ENCODE measurements at places on chromosomes 7 and 10.

- DNase-seq = no peak
Observed at GRCh38 chr10:67550046-67550445, 145.9 kb downstream of the CTNNA3 start.

- DNase-seq = no peak
Observed at GRCh38 chr7:129845178-129845971, 107.4 kb downstream of the UBE2H start.

DNA sequence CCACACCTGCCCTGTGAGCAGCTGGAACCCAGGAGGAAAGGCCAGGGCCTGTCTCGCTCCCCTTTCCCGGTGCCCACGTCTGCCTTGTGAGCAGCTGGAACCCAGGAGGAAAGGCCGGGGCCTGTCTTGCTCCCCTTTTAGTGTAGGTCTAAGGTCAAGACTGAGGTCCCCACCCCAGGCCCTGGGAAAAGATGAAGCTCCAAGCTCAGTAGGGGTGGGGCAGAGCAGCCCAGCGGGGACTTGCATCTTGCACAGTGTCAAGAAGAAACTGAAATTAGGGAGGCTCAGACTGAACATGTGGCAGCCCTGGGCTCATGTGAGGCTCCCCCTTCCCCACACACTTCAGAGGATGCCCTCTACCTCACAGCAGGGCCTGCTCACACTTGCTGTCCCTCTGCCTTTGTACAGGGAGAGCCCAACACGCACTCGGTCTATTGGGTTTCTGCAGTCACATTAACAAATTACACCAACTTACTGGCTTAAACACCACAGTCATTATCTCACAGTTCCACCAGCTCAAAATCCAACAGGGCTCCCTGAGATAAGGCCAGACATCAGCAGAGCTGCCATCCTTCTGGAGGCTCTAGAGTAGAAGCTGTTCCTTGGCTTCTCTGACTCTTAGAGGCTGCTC, 12.4 kb downstream of the POLL start:
- DNase-seq = no peak

- DNase-seq = no peak
Observed at GRCh38 chr7:14021069-14021468, 31.6 kb upstream of the ETV1 start.

GRCh38 chr10:113523071-113523470, 29.8 kb upstream of the HABP2 start:
- peak; percentile 22 for DNase-seq

DNA sequence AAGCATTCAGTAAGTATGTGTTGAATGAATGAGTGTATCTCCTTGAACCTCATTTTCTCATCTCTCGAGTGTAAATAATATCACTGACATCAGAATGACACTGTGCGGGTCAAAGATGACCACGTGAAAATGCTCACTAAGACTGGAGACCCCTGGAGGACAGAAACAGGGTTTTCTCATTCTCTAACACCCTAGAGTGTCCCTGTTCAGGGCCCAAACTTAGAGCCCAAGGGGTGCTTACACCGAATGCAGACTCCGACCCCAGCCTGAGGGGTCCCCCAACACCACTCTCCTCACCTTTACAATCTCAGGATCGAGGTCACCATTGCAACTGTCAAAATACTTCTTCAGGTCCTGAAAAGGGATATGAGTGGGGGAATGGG, 1.4 kb downstream of the CDK5 start:
- no peak for DNase-seq

- no peak for DNase-seq
Observed at GRCh38 chr7:158018098-158018762, 569.4 kb downstream of the PTPRN2 start.

DNA sequence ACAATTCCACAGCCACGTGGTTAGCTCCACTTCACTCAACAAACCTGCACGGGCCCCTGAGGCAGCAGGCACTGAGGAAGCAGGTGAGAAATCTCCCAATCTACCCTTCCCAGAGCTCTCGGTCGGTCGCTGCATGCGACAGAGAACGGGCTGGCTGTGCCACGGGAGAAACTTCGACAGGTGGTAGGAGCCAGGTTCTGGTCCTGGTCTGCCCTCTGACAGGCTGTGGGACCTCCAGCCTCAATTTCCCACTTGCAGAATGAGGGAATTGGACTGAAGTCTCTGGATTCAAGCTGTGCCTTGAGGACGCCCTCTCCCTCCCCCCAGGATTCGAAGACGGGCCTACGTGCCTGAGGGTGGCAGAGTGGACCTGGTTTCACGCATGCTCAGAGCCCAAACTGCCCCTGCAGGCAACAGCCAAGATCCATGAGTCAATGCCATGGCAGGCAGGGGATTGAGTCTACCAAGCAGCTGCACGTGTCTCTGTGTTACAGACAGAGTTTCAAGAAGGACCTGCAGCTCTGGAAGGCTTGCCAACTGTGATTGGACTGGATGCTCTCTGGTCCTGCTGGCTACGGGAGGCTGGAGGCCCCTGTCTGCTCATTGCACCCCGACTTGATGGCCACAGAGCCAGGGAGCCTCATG, 215.0 kb downstream of the USP6NL start:
- no peak for DNase-seq

- DNase-seq = no peak
Observed at GRCh38 chr7:100585511-100586265, at the start of gene LRCH4. Gene LRCH4, minus strand, starts transcription at chr7:100586129. Its CDS starts 29 bp downstream, at chr7:100586100.

DNA sequence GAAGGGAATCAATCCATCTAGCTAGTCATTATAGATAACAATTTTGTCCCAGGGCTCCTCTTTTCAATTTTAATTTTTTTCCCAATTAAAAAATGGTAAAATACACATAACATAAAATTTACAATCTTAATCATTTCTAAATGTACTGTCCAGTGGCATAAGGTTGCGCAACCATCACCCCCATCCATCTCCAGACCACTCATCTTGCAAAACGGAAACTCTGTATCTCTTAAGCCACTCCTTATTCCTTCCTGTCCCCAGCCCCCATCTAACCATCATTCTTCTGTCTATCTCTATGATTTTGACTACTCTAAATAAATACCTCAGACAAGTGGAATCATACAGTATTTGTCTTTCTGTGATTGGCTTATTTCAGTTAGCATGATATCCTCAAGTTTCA, 46.1 kb upstream of the RAB18 start:
- no peak for DNase-seq

DNA sequence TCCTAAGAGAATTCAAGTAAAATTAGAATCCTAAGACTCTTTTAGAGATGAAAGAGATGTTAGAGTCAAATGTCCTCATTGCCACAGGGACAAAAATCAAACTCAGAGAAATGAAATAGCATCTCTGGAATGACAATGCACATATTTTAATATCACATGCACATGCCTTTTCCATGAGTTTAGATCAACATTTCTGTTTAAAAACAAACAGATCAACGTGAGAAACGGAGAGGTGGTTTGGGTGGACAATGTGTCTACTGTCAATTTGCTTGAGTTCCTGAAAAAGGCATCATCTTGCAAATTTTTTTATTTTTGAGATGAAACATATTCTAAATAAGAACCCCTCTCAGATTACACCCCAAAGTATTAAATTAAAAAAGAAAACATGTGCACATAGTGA, 130.0 kb downstream of the CHRM2 start:
- no peak for DNase-seq

DNA sequence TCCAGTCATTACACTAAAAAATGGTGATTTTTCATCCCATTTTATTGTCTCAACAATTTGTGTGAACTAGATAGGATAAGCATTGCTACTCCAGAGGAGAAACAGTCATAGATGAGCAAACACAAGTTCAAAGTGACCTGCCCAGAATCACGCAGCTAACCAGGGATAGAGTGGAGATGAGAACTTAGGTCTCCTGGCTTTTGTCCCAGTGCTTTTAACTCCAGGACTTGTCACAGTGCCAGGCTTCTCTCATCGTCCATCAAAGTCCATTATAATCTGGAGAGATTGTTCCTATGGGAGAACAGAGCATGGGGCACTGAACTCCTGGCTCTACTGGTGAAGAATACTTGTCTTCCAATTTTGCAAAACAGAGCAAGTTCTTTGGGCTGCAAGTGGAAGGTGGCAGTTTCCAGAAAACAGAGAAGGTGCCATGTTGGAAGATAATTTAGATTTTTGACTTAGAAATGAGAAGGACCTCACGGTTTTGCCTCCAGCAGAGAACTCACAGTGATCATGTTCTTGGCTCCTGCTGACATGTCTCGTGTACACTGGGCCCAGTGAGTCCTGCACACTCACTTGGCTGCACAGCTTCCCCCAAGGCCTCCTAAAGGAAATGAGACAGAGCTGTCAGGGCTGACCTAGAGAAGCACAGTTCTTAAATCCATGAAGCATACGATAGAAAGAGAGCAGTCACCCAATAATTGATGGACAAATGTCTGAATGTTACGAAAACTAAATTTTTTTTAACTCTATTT, 322.9 kb upstream of the NRP1 start:
- DNase-seq = no peak

GRCh38 chr10:90930070-90930837, 9.4 kb upstream of the ANKRD1 start:
- DNase-seq = peak; percentile 7

GRCh38 chr10:74293686-74294371, 142.8 kb downstream of the ADK start:
- DNase-seq = no peak

GRCh38 chr7:38224392-38224791, 46.3 kb downstream of the STARD3NL start:
- DNase-seq = no peak

DNA sequence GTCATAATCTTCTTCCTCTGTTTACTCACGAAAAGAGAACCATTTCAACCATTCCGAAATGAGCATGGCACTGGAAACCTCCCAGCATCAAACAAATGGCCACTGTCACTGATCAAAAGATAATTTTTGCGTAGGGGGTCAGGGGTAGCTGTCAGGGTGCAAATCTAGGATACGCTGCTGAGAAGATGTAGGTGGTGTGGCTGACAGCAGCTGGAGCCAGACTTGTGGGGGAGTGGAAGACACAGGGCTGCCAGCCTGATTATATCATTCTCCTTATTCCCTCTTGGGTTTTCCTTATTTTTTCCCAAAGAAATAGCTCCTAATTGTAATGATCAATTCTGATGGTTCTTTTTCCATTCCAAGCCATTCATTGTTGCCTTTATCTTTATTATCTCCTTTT, 266.1 kb downstream of the SORCS1 start:
- no peak for DNase-seq

- peak; percentile 79 for DNase-seq
Observed at GRCh38 chr10:21526188-21526859, 842 bp upstream of the SKIDA1 start.

- no peak for DNase-seq
Observed at GRCh38 chr10:119253433-119254174, 46.2 kb downstream of the GRK5 start.

DNA sequence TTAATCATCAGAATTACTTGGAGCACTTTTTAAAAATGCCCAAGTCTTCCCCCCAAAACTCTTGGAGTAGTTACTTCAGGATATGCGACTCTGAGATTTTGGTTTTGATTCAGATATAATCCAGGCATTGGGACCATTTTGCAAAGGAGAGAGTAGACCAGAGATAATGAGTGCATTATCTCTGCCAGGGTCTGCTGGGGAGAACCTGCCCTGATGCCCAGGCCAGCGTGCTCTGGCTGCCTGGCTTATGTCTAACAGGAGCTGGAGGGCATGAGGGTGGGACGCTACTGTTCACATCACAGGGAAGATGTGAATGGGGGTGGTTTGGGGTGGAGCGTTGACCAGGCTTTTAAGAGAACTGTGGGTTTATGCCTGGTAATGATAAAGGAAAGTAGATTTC, 336.2 kb downstream of the DPP6 start:
- DNase-seq = no peak

DNA sequence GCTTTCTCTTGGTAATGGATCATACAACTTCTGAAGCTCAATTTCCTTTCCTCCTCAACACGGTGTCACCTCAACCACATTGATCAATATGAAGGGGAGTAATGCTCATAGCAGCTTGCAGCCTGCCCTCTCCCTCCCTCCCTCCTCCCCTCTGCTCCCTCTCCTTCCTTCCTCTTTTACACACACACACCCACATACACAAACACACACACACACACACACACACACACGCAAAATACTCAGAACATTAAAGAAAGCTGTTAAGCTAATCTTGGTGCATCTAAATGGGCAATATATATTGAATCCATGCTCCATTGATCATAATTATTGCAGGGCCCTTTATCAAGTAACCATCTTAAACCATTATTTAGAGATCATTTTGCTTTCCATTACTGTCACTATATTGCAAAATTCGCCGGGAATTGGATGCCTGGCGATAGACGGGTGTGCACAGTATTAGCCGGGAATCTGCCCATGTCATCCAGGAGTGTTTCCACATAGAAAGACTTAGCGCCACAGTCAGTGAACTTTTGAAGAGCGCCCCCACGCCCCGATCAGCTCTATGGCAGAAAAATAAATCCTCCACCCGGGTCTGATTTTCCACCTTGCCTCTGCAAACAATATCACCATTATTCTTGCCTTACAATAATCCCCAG, 122.0 kb downstream of the PRLHR start:
- no peak for DNase-seq

DNA sequence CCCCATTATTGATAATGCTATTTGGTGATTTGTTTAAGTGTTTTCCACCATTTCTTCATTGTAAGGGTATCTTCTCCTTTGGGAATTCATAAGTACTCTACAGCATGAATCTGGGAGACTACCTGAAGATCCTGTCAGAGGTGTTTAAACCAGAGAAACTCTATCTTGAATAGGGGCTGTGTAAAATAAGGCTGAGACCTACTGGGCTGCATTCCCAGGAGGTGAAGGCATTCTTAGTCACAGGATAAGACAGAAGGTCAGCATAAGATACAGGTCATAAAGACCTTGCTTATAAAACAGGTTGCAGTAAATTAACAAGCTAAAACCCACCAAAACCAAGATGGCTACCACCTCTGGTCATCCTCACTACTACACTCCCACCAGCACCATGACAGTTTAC, 13.4 kb upstream of the OR2A5 start:
- DNase-seq = no peak

GRCh38 chr7:5441840-5442503, 18.3 kb upstream of the TNRC18 start:
- no peak for DNase-seq

GRCh38 chr10:44437840-44438511, 53.1 kb upstream of the CXCL12 start:
- no peak for DNase-seq

DNA sequence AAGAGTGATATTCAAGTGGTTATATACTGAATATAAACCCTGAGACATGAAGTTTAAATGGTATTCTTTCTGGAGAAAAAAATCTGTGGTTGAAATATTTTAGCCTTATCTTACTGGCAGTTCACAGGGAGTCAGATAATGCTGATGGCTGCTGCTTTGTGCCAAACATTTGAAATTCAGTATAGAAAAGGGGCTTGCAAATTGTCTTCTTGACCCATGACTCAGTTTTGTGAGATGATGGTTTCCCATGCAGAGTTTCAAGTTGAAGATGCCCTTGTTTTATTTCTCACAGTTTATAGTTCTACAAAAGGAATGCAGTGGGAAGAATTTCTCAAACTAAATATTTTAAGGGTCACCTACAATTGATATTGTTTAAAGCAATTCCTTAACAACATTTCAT, 251.1 kb upstream of the MEOX2 start:
- DNase-seq = no peak

DNA sequence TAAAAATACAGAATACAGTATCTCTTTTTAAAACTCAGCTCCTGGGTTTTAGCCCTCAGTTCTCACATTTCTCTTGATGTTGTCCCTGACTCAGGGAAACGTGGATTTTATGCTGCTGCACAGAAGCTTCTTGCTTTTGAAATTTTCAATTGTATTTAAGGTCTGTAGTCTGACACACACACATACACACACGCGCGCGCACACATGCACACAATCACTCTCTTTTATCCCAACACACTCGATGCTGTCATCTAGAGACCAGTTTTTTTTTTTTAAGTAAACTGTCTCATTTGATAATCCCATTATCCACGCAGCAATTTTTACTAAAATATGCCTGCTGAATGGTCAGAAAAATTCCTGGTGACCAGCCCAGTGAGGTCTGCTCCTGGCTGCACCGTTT, 108.6 kb downstream of the KMT2E start:
- peak; percentile 58 for DNase-seq

Data from globus pallidus (tissue), 1 donor.